ENCODE measurements at places on chromosomes 2 and 18.

DNA sequence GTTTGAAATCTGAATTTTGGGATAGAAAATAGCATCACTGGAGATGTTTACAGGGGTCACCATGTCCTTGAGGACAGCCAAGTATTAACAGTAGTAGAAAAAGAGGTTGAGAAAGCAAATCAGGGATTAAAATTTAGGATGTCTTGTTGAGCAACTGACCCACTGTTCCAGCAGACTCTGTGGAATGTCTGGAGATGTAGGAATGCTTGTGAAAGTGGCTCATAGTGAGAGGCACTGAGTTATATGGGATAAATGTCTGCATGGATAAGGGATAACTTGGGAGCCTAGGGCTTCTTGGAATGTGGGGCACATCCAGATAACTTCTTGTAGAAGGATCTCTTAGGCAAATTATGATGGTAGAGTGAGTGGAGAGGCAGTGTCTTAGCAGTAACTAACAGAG lies 495.0 kb downstream of the TMX3 start:
- DNase-seq: no peak

GRCh38 chr18:58527285-58527951 lies 101.5 kb downstream of the ALPK2 start:
- no peak for DNase-seq

DNA sequence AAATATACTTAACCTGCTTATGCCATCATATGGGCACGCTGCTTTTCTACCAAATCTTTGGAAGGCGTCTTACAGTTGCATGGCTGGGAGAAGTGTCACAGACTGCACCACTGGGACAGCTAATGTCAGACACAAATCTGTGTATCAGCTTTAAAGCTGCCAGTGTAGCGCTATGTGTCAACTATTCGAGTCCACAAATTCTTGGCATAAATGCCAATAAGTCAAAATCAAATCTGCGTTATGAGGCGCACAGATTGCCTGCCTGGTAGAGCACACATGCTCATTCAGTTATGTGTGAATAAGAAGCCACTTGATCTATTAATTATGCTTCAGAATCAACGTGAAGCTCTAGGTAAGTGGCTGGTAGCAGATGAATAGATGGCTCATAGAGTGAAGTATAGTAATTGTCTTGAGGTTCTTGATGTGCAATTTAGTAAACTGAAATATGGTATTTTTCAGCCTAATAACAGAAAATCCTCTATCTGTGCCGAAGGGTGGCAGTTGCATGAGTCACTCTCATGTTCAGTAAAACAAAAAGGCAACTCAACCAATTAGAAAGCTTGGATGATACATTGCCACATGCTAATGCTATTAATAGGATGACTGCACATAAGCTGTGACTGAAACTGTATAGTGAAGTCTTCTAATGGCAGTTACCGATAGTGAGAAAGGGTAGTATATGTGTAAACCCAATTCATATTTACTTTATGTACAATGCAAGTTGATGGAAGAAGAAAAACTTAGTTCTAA lies 52.0 kb downstream of the DCC start:
- DNase-seq: no peak

DNA sequence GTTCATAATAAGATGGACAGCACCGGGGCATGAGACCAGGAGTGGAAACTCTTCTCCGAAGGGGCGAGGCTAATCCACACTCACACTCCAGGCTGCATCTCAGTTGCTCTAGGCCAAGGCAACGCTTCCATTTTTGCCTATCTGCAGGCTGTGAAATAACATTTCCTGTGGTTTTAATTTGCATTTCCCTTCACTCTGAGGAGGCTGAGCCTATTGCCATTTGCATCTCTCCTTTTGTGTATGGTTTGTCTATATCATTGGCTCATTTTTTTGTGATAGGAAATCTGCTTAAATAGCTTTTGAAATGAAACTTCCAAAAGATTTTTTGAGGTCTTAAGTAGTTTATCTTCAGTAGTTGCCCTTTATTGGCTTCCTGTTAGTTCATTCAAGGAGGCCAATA lies 57.6 kb downstream of the TPGS2 start:
- DNase-seq: no peak

GRCh38 chr2:85131116-85131515 lies 2.1 kb upstream of the TCF7L1 start:
- DNase-seq: no peak

GRCh38 chr2:136010126-136010525 lies 24.7 kb upstream of the DARS1 start:
- DNase-seq: no peak

- DNase-seq: no peak
These were observed 1.6 kb downstream of the PRKAG3 start for GRCh38 chr2:218829868-218830451.

- no peak for DNase-seq
These were observed 2.9 kb upstream of the DGKD start for GRCh38 chr2:233351423-233351822.

GRCh38 chr2:123040506-123040905 lies 984.6 kb upstream of the CNTNAP5 start:
- no peak for DNase-seq

GRCh38 chr2:204645018-204645773 lies 99.9 kb downstream of the PARD3B start:
- DNase-seq: no peak

DNA sequence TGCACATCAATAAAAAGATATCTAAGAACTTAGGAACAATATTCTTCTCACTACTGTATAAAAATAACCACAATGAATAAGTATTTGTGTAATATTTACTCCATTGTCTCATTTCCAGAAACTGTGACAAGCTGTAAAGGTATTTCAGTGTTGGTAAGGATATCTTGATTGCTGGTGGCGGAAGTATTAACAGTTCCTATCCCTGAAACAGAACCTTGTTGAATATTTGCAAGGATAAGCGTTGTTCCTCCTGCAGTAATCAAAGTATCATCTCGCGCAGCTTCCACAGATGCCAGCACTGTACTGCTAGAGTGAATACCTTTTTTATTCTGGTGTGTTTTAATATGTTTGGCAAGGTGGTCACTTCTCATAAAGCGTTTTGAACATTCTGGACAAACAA lies 55.3 kb downstream of the SP3 start:
- no peak for DNase-seq
